Cerebellar nuclear complex (tissue), 1 donor: ENCODE measurements at places on chromosomes 2 and 18.

GRCh38 chr18:40877096-40877495 is 1077.9 kb upstream of the PIK3C3 start:
- no peak for DNase-seq

GRCh38 chr2:196399722-196400691 is 228.6 kb upstream of the STK17B start:
- no peak for DNase-seq

DNA sequence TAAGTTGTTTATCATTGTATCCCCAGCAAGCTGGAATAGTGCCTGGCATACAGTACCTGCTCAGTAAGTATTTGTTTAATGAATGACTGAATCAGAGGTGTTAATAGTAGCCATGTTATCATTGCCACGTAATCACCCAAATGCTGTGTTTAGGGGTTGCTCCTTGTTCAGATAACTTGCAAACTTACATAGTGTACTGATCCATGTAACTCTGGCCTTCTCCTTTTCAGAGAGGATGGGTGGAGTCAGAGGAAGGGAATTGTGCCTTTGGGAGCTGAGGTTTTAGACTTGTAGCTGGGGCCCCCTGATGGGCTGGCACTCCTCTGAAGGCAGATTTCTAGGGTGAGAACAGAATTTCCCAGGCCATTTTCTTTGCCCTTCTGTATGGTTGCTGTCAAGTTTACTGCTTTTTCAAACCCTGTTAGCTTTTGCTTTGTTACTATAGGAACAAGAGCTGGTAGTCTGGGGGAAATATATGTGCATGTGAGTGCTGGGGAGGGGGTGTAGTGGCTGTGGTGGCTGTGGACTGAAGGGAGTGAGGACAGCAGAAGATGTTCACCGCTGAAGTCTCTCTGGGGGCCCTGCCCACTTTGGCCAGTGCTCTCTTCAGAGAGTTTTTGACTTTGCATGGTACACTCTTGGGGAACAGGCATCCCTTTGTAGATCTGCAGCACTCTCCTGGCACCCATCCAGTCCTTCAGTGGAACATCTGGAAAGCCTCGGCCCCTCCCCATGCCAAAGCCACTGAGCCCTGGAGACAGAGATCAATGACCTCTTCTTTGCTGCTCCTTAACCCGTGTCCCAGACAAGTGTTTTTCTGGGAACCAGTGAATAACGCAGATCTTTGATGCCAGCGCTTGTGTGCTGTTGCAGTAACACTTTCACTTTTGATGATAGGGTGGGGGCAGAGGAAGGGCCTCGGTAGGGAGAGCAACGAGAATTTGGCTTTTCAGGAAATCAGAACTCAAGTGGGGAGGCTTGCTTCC is 209.0 kb downstream of the PRKCE start:
- no peak for DNase-seq

DNA sequence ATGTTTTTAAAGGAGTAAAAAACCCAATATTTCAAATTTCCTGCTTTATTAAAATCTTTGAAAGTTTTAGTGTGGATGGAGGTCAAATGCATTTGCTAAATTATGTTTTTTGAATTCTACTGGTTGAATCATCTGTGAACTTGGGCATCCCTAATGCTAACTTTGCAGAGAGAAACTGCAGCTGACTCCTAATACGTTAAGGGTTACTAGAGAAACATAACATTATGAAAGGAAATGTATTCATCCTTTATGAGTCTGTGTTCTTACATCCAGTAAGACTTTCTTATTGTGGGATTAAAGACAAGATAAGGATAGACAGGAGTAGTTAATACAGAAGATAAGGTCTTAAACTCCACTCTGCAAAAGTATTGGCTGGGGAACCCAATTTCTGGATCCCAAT is 140.6 kb downstream of the FAM124B start:
- DNase-seq: no peak

GRCh38 chr2:188365058-188365641 is 73.5 kb downstream of the GULP1 start:
- DNase-seq: no peak

DNA sequence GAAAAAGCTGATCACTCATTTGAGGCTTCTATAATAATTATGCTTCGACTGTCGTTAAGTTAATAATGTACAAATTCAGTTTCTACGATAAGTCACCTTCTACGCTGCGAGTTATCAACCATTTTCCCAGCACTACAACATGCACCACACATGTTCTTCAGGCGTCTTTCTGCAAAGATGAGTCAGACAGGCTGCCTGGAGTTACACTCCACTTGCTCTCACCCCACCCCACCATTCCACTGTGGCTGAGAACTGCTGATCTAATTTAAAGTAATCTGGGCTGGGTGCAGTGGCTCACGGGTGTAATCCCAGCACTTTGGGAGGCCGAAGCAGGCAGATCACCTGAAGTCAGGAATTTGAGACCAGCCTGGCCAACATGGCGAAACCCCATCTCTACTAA is 218.6 kb downstream of the DYM start:
- no peak for DNase-seq

DNA sequence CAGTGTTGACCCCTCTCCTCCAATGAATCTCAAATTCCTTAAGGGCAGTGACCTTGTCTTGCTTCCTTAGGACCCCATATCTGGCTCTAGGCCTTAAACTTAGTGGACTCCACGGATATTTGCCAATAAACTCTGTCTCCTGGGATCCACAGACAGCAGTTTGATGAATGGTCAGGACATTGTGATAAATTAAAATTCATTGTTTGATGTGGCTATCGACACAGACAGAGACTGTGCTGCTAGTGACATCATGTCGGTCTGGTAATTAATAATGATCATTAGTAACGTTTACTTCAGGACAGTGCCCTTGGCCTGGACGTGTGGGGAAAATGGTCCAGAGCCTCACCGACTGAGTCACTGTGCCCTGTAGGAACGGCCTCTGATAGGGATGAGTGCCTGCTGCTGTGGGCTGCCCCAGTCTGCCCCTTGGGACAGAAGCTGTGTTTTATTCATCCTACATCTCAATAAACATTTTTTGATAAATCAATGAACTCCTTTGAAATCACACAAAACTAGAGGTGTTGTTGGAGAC is 5.2 kb upstream of the SLC35F6 start:
- no peak for DNase-seq

DNA sequence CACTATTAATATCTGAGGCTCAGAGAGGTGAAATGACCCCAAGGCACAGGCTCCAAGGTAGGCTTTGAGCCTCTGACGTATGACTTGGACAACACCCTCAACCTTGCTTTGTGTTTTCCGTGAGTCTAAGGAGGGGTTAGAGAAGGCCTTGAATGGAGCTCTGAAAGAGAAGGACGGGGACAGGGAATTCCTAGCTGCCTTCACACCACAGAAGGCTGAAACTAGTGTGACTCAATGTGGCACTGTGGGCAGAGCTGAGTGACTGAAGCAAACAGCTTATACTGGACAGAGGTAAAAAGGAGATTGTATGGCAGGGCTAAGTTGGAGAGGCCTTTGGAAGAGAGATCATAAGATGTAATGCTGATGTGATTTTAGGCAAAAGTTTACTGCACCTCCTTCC is 3.5 kb upstream of the NCK2 start:
- DNase-seq: no peak

GRCh38 chr2:72554381-72554780 is 271.5 kb downstream of the EXOC6B start:
- DNase-seq: no peak

- no peak for DNase-seq
Measured at GRCh38 chr18:48111587-48111986, 181.1 kb upstream of the SMAD2 start.

GRCh38 chr18:35714539-35714938 is 133.0 kb downstream of the GALNT1 start:
- no peak for DNase-seq
